ENCODE measurements at places on chromosomes 1 and 21.

DNA sequence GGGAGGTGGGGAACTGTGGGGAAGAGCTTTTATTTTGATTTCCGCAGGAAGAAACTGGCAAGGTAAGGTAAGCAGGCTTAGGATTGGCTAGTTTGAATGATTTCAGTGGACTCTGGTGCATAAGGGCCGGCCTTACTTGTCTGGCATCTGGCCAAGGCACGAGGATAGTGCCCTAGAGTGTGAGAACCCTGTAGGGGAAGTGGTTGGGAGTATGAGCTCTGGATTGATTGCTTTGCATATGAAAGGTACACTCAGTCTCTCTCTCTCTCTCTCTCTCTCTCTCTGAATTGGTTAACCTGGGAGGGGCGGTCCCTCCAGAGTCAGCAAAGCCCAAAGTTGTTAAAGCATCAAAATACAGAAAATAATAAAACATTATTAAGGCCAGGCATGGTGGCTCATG is 463.0 kb downstream of the SIPA1L2 start:
- no peak for DNase-seq

GRCh38 chr1:158199849-158200248 is 19.2 kb downstream of the CD1D start:
- no peak for DNase-seq

GRCh38 chr1:30166174-30166573 is 557.2 kb downstream of the MATN1 start:
- DNase-seq, result no peak

GRCh38 chr1:181208967-181209366 is 120.5 kb downstream of the IER5 start:
- no peak for DNase-seq

DNA sequence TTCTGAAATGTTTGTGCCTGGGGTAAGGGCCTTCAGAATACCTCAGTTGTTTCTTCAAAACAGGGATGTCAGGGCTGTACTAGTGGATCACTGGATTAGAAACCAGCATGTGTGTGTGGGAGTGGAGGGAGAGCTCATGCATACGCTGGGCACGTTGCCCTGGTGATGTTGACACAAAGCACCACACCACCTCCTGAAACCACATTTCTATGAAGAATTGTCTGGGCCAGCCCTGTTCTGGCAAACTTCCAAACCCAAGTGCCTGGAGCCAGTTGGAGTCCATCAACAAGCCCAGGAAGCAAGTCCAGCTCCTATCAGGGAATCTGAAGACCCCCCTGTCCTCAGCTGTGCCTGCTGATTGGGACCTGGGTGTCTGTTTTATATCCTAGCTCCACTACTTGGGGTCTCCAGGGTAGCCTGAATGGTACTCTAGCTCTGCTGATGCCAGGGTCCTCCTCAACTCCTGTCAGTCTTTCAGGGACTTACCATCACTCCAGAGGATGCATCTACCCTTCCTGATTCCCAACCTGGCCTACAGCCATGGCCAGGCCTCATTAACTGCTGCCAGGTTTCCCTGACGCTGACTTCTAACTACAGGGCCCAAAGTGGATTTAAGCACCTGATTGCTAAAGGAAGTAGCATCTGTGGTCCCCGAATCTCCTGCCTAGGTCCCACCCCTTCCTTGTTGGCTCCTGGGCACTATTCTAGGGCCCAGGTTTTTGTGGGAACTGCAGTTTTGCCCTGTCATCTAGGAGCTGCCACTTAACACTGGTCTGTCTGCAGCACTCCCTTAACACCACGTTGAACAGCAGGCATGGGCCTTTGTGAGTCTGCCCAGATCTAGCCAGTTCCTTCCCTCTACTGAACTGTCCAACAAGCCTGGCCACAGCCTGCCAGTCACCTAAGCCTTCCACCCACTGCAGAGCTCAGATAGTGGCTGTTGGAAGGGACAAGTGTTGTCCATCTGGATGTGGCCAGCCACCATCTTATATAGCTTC is 45.5 kb downstream of the LPAR3 start:
- DNase-seq, result no peak

DNA sequence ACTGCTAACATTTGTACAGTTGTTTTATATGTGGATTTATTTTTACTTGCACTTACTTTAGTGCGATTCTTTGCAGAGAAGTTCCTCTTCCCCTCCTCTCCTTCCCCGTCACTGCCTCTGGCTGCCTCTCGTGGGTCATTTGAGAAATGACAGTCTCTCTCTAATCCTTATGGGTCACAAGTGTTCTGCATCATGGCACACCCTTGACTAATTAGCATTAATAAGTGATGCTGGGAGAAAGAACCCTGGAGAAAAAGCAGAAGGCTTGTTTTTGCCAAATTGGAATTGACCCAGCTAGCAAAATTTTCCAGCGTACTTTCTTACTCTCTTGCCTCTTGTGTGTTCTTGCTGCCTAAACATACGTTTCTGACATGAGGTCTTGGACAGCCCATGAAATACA is 301.2 kb downstream of the DUSP10 start:
- DNase-seq, result no peak

DNA sequence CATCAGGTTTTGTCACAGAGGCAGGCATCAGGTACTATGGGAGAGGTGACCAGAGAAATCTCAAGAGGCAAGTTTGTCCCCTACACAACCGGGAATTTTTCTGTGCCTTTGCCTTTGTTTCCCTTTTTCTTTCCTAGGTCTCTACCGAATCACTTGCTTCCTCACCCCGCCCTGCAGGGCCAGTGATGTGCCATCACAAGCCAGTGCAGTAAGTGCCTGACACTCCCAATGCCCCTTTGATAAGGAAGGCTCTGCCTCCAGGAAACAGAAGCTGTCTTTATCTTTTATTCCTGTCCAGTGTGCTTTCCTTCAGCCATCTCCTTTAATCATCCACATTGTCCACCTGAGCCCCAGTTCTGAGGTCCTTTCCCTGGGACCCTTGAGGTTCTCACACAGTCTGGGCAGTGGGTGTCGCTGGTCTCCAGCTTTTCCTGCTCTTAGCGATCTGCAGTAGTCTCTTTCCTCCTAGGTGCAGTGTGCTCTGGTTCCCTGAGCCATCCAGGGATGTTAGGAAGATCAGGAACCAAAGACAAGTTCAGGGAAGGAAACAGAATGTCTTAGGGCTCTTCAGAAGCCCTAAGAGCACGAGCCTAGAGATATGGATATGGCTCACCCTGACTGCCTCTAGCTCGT is 36.6 kb downstream of the GJA5 start:
- no peak for DNase-seq

- DNase-seq, result no peak
These were observed 320.9 kb upstream of the C1orf87 start for GRCh38 chr1:60394436-60394835.

DNA sequence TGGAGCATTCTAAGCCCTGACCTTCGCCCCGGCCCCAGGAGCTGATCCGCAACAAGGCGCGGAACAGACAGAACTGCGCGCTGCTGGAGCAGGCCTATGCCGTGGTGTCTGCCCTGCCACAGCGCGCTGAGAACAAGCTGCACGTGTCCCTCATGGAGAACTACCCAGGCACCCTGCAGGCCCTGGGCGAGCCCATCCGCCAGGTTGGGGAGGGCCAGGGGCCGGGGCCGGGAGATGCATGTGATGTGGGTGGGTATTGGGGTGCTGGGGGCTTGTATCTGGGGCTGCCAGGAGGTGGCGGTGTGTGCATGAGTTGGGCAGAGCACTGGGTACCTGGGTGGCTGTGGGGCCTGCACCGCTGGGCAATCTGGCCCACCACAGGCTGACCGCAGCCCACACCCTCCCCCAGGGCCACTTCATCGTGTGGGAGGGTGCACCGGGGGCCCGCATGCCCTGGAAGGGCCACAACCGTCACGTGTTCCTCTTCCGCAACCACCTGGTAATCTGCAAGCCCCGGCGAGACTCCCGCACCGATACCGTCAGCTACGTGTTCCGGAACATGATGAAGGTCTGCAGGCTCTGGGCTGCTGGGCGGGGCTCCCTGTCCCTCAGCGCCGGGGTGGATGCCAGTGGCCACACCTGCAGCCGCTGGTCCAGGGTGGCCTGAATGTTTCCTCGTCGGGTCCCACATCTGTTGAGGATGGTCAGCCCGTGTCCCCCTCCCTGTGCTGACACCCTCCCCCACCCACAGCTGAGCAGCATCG is 65.8 kb downstream of the TRIM11 start:
- no peak for DNase-seq

- no peak for DNase-seq
These were observed 175.4 kb downstream of the TRABD2B start for GRCh38 chr1:47821760-47822159.

GRCh38 chr1:242033447-242033846 is 34.5 kb upstream of the MAP1LC3C start:
- DNase-seq, result no peak

DNA sequence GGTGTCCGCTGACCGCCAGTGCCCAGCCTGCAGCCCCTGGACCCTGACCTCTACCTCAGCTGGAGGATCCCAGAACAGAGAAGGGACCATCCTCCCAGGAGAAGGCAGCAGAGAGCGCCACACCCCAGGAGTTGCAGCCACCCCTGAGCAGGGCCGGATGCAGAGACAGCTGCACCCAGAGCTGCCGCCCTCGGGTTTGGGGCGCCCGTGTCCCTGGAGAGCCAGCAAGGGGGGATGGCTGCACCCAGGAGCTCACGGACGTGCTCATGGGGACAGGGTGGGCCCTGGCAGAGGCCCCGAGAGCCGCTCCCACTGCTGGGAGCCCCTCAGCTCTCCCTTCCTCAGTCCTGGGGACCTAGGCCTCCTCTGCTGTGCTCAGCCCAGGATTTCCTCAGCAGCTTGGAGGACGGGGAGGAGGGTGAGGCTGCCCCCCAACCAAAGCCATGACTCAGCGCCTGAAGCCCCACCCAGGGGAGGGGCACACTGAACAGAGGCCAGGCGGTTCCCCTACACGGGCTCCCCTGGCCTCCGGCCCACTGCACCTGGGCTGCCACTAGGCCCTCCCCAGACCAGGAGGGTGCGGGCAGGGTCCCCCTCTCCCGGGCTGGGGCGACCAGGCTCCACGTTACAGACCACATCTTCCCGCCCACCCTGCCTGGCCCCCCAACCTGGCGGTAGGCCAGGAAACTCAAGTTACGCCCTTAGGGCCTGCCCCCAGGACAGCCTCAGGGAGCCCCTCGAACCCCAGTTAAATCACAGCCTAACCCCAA is 2.2 kb downstream of the ACAP3 start:
- peak; percentile 59 for DNase-seq

- DNase-seq, result no peak
These were observed 531.8 kb downstream of the KIF26B start for GRCh38 chr1:245686446-245687030.

- no peak for DNase-seq
These were observed 21.9 kb downstream of the UBE2Q1 start for GRCh38 chr1:154536570-154536969.

GRCh38 chr1:8133657-8134430 is 107.7 kb upstream of the ERRFI1 start:
- no peak for DNase-seq

- no peak for DNase-seq
These were observed 130.6 kb downstream of the LIPI start for GRCh38 chr21:14080040-14080763.

DNA sequence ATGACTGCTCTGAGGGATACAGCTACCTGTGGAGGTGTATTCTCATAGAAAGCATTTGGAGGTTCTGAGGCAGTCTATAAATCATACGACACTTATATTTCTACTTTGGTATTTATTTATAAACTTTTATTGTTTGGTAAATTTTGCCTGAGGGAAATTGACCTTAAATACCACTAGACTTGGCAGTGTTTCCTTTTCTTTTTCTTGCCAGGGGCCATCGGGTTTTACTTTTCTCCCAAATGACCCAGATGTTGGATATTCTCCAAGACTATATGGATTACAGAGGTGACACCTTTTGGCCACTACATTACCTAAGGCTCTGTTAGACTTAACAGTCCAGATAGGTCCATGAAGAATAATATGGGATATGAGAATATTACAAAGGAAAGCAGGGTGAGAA is 28.2 kb downstream of the CHD1L start:
- DNase-seq, result no peak

GRCh38 chr1:17687145-17687544 is 68.0 kb upstream of the ACTL8 start:
- no peak for DNase-seq

DNA sequence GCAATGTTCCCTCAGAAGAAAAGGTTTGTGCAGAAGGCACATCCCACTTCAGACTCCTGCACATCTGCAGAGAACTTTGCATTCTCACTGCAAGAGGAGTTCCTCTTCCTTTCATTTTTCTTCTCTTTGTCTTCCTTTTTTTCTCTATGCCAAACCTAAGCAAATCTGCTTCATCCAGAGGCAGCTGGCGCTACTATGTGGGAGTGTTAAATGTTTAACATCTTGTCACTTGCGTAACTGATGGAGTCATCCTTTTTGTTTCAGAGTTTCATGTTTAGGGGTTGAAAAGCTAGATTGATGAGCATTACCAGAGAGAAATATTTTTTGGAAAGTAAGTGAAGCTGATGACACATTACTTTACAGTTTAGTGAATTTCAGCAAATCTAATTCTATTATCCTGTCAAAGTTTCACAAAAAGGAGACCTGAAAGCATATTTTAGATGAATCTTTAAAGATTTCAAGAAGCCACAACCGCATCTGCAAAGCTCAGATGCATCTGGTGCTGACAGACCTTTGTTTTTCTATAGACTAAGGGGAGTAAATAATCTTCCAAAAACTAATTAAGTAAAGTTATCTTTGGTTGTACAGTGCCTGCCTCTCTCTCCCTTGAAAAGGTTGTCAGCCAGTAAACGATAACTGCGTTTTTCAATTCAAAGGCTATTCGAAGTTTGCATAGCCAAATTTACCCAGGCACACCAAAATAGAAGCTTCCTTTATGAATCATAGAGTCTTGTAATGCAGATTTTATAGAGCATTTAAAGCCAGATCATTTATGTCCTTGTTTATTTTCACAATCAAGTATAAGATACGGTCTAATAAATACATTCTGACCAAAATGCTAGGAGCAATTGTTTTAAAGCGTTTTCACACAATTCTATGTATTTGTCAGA is 1.2 kb upstream of the LRRC53 start:
- no peak for DNase-seq

DNA sequence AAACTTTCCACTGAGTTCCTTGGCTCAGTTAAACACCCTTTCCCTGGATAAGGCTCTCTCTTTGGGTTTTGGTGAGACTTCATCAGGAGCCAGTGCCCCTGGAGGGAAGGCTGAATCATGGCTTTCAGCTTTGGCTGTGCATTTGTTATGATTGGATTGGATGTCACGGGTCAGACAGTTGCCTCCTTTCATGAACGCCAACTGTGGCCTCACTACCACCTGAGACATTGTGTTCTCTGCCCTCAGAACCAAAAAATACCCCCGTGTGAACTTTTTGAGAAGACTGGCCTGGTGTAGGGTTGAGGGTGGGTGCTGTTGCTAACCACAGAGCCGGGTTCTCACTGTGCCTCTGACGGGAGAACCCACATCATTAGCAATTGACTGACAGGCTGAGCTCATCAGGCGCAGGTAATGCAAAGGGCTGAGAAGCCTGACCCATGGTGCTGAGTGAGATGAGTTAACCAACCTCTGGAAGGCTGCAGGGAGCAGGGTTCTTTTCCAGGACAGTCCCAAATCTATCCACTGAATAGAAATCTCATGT is 65.6 kb downstream of the HHAT start:
- DNase-seq, result no peak

GRCh38 chr1:172863031-172863430 is 187.7 kb downstream of the TNFSF18 start:
- no peak for DNase-seq

GRCh38 chr1:204396015-204396583 is 15.5 kb downstream of the PPP1R15B start:
- DNase-seq, result no peak

- DNase-seq, result no peak
These were observed 1.5 kb upstream of the ALPL start for GRCh38 chr1:21507511-21508270.

Data from stimulated activated CD4-positive, alpha-beta T cell treated with anti-CD3 and anti-CD28 coated beads, TNF-alpha, amount 100 ng/mL, for 4 hours (primary cell).